ENCODE measurements at places on chromosomes 3 and 15.
A peak's percentile ranks its signal among the peaks of the same experiment; 100 is the strongest.

GRCh38 chr3:155232605-155233004 lies 60.9 kb downstream of the STRIT1 start:
- DNase-seq = peak; percentile 87

DNA sequence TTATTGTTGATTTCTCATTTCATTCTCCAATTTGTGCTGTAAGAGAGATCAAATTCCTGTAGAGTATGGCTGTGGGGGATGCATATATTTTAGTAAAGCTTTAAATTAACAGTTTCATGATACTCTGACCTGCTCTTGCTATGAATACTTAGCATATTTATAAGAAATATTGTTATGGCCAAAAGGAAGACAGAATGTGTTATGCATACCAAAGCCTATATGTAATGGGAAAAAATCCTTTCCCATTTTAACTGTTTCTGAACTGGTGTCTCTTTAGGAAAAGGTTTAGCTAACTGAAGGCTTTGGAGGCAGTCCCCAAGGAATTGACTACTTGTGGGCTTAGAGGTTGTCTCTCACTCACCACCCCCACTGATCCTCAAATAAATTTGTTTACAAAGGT lies 59.2 kb downstream of the CADPS start:
- DNase-seq = no peak

DNA sequence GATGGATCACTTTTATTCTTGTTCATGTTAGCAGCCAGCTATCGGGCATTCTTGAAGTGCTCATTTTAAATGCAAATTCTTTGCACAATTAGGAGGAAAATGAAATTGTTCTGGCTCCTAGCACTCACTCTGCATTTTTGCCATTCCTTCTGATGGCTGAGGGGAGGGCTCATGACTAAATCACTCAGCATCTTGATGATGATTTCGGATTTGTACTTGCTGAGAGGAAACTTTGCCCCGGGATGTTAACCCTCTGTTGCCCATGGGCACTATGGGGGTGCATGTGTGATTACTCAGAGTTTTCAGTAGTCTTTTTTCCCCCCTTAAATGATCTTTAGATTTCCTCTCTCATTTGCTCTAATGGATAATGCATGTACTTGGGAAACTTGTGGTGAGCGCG lies 299.6 kb upstream of the C2CD4B start:
- DNase-seq = no peak

- no peak for DNase-seq
Observed at GRCh38 chr3:22862111-22862510, 341.0 kb upstream of the UBE2E2 start.

GRCh38 chr3:72345980-72346379 lies 502.3 kb downstream of the SHQ1 start:
- no peak for DNase-seq

GRCh38 chr3:136305879-136306278 lies 55.7 kb downstream of the PCCB start:
- DNase-seq = peak; percentile 63

GRCh38 chr15:27399241-27399640 lies 428.3 kb downstream of the GABRG3 start:
- DNase-seq = no peak

DNA sequence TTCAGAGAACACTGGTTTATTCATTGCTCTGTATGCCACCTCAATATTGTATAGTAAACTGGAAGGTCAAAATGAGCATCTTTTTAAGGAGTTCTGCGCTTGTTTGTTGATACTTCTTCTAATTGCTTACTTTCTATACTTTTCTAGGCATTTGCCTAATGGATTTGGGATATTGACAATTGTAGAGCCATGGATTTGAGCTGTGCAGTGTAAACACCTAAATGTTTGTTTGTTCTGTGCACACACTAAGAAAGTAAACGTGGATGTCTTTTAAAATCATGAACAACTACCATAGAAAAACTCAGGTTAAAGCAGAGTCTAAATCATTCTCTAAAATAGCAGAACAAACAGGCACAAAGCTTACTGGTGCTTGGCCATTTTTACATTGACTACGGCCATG lies 436.6 kb upstream of the GBE1 start:
- no peak for DNase-seq

DNA sequence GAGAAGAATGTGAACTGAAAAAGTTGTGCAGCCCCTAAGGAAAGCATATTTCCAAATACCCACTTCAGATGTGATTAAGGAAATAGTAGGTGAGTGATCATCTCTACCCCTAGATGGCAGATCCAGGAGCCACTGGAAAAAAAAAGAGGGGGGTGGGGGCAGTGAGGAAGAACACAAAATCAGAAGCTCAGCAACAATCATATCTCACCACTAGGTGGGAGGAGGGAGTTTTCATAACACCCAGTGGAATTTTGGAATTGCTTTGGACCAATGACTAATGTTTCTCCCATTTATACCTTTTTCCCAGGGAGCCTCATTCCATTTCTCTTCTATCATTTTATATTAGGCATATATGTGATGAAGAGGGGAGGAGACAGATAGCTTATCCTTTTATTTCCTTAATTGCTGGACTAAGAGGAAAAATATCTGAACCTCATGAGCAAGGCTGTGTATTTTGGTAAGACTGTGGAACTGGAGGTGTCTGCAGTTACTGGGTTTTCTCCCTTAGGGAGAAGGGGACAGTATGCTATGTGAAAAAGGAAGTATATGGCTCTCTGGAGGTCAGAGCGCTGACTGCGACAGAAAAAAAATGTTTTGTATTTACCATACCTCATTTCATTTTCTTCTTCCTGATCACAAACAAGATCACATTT lies 363.4 kb downstream of the GAP43 start:
- DNase-seq = peak; percentile 63

DNA sequence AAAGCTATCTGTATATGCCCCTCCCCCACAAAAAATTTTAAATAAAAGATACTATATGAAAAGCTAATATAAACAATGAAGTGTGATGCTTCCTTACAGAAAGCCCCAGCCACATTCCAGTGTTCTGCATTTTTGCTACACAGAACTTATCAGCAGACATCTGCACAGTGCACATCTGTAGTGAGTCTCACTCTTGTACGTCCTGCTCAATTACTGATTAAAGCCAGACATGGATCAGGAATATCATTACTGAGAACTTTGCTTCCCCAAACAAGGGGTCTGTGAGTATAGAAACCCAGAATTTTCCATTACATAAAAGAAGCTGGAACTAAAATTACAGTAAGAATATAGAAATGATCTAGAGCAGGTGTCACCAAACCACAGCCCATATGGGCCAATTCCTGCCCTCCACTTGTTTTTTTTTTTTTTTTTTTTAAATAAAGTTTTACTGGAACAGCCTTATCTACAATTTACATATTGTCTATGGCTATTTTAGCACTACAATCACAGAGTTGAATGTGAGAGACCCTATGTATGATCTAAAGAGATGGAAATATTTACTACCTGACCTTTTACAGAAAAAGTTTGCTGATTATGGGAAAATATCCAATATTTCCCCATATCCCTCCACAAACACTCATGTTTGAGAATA lies 45.7 kb downstream of the UBP1 start:
- DNase-seq = no peak

- DNase-seq = no peak
Observed at GRCh38 chr15:73325191-73325861, 43.4 kb downstream of the HCN4 start.

GRCh38 chr3:146052791-146053310 lies 108.1 kb downstream of the PLOD2 start:
- peak; percentile 33 for DNase-seq

DNA sequence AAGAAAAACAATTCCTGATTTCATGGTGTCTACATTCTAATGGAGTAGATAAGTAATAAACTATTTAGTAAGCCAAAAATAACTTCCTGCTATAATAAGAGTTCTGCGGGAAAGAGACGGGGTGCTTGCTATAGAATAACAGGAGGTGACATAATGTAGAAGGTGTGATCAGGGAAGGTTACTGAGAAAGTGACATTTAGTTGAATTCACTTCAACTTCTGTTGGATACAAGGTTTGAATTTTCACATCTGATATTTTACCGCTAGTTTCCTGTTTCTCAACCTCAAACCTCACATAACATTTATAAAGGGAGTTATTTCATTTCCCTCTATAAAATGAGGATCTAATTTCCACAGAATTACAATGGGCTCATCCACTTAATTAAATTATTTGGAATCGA lies 102.3 kb upstream of the GBE1 start:
- no peak for DNase-seq

- DNase-seq = no peak
Observed at GRCh38 chr3:58586776-58587192, 9.6 kb upstream of the FAM107A start.

DNA sequence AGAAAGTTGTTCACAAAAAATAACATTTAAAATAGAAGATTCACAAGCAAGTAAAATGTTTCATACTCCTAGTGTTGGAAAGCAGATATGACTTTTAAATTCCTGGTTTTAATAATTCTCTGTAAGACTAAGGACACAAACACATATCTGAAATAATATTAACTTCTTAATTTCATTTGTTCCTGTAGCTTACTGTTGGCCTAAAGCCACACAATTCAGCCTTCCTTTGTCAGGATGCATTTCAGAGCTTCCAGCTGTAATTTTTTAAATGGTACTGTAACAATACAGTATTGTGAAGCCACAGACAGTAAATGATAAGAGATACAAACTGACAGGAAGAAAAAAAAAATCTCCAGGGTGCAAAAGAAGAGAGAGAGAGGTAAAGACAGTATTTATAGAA lies 84.2 kb downstream of the TMCC1 start:
- DNase-seq = no peak

- DNase-seq = peak; percentile 77
Observed at GRCh38 chr15:52261498-52262242, 33.9 kb downstream of the MYO5C start.

GRCh38 chr3:113270068-113270467 lies 58.7 kb downstream of the BOC start:
- DNase-seq = peak; percentile 42

All from epithelial cell of esophagus (primary cell).